NCI-H2029 treated with DMSO at 0.1 percent for 48 hours (cell line): ENCODE measurements at places on chromosomes 16 and 17.

GRCh38 chr16:86392436-86393152, 117.7 kb upstream of the FOXF1 start:
- DNase-seq, result no peak

DNA sequence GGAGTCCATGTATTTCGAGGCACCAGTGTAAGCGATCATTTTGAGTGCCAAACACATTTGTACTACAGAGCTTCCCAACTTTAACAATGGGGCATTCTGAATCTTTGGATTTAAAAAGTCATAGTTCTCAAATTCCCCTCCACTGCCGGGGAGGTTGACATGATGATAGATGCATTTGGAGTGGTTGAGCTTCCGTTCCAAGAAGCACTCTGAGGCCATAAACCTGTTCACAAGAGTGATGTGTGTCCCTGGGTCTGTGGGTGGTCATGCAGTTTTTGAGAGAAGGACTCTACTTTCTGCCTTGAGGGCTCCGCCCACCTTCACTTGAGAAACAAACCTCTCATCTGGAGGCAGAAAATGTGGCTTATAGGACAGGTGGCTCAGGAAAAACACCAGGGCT, 43.7 kb downstream of the IRX5 start:
- DNase-seq, result no peak

GRCh38 chr17:83098241-83099085, 19.1 kb downstream of the METRNL start:
- no peak for DNase-seq

DNA sequence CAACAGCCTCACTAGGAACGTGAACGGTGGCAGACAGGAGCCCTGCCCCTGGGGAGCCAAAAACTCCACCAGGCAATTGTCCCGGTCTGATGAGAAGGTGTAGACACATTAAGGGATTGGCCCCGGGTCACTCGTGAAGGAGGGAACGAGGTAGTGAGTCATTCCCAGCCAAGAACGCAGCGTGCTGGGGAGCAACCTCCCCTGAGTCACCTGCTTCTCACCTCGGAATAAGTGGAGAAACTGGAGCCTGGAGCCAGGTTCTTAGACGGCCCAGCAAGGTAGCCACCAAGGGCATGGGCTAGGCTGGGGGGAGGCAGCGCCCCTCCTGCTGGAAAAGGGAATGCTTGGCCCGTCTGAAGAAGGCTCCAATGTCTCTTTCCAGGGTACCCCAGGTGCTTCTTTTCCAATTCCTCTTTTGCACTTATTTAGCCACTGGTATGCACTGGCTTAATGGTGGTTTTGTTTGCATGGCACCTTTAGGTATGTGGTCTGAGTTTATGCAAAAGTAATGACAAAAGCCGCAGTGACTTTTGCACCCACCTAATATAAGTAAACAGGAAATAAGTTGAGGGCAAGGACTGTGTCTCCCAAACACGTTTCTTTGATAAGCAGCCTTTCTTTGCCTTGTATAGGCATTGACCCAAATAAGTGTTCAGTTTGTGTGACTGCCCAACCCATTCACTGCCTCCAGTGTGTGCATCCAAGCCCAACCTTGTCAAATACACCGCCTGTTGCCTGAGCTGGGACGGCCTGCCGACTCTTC, 1.8 kb upstream of the HELZ start:
- no peak for DNase-seq

DNA sequence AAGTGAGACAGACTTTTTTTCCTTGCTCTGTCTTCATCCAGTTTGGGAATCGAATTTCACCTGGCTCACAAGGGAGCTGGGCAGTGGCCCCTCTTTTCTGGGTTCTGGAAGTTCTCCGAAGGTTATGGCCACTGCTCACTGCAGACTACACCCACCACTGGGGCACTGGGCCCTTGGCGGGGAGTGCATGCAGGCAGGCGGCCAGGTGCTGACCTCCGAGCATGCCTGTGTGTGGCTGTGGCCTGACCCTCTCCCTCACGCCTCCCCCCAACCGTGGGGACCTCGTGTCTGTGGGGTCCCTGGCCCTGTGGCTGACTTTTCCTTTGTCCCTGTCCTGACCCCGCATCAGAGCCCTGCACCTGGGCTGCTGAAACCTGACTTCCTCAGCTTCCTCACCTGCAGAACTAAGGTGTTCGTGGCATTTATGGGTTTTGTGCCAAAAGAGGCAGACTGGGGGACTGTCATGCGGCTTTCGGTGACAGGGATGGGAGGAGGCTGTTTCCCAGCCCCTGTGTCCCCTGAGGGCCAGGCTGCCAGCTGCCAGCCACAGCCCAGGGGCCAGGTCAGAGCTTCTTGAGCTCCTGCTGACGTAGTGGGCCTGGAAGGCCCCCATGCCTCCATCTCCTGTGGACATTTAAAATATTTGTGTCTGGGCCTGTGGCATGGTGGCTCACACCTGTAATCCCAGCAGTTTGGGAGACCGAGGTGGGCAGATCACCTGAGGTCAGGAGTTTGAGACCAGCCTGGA, 21.4 kb downstream of the ASPSCR1 start:
- no peak for DNase-seq

GRCh38 chr17:80005360-80006338, 30.0 kb downstream of the TBC1D16 start:
- peak; percentile 22 for DNase-seq

DNA sequence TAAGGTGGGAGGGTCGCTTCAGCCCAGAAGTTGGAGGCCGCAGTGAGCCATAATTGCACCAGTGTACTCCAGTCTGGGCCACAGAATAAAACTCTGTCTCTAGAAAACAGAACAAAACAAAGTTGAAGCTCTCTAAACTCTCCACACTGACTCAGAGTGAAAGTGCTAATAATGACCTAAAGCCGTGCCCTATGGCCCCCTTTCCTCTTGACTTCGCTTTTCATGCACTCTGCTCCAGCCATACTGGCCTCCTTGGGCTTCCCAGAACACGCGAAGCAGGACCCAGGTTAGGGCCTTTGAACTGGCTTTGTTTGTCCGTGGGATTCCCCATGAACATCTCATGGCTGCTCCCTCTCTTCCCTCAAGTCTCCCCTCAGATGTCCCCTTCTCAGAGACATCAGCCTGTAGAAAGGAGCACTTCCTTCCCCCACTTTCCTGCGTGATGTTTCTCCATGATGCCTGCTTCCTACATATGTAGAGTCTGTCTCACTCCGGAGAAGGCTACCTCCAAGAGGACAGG, 18.6 kb upstream of the SPN start:
- no peak for DNase-seq

- no peak for DNase-seq
These were observed 27.4 kb downstream of the CEP95 start for GRCh38 chr17:64534187-64534586.

- no peak for DNase-seq
These were observed 14.8 kb upstream of the MTMR4 start for GRCh38 chr17:58529275-58529674.

GRCh38 chr17:72600934-72601333, 480.1 kb downstream of the SOX9 start:
- no peak for DNase-seq

DNA sequence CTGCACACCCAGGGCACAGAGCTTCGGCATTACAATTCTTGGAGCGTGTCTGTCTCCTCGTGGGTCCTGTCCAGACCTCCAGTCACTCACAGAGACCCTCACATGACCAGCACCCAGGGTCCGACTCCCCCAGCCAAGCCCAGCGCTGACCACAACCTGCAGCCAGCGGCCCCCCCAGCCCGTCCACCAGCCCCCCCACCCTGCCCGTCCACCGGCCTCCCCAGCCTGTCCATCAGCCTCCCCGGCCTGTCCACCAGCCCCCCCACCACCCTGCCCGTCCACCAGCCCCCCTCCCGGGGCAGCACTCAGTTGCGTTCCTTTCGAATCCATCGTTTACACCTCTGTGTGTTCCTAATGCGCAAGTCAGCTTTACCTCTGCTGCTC, 5.8 kb downstream of the SECTM1 start:
- no peak for DNase-seq

DNA sequence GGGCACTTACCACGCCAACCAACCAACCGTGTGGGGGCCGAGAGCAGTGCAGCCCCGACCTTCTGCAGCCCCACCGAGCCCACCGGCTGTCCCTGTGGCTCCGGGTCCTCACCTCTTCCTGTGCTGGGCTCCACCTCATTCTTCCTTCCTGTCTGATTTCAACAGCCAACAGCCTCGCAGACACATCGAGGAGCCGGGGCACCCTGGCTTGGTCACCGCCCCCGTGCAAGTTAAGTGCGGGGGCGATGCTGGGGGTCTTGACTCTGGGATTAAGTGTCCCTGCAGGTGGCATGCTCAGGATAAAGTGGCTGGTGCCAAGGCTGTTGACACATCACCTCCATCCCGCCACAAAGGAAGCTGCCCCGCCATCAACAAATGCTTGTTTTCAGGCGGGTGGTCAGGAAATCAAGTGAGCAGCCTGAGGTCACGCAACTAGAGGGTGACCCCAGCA, at the start of gene NLRC3:
NLRC3 (minus strand) TSS at position 102 of the 451 bp plus-strand sequence. CDS start 12,367 bp downstream, outside the sequence.
- DNase-seq, result no peak

DNA sequence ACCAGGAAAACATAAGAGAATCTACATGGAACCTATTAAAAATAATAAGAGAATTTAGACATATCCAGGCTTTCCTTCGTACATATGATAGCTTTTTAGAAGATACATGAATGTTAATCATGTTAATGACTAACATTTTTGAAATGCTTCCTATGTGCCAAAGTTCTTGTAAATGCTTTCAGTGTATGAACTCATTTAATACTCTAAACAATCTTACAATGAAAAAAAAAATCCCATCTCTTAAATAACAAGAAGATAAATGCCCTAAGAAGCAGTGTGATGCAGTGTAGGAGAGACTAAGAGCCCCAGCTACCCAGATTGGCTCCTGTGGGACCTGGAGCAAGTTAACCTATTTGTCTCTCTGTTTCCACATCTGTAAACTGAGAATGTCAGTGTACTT, 220.4 kb upstream of the MYOCD start:
- no peak for DNase-seq

GRCh38 chr17:50482516-50482915, 3.9 kb downstream of the RSAD1 start:
- peak; percentile 83 for DNase-seq

DNA sequence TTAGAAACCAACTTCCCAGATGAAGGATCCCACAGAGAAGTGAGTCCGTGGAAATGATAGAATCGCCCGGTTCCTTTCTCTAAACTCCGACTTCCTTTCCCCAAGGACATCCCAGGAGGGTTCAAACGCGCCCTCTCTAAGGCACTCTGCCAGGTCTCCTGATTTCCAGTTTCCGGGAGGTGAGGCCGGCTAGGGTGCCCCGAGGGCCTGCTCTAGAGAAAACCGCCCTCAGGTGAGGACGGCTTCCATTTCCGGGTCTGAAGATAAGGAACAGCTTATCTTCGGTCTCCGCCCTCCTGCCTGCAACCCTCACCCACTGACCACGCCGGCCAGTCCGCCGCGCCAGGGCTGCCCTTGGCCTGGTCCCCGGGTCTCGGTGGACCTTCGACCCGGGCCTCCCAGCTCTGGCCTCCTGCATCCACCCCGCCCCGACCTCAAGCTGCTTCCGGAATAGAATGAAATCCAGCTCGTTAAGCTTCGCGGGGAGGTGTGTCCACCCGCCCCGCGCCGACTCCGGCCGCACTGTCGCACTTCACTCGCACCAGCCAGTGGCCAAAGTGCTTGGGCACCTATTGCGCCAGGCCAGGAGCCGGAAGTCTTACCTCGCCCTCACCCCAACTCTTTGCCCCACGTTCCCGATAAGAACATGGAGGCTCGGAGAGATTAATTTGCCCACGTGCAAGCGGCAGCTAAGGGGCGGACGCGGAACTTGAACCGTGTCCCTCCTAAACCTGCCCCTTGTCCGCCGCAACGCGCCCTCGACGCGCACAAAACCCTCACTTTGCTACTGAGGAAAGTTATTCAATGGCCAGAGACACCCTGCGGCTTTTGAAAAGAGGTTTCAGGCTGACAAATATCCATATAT, 836 bp upstream of the MMP15 start:
- DNase-seq, result no peak

GRCh38 chr17:69962436-69962995, 112.5 kb upstream of the KCNJ16 start:
- DNase-seq, result no peak

DNA sequence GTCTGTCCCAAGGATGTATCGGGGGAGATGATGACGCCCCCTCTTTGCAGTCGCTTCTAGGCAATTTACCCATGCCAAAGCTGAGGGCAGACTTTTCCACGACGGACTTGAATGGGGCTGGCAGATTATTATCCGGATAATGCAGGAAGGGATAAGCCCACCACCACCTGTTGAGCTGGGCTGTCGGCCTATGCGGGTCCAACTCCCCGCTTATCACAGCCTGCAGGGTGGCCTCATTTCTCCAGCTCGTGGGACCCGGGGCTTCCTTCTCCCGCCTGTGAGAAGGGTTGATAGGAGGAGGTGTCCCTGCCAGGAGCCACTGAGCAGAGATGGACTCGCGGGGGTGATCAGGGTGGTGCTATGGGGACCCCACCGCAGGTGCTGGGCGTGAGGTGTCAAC, 559 bp downstream of the CACNG5 start:
- DNase-seq, result no peak

- no peak for DNase-seq
These were observed 6.3 kb downstream of the SLC6A2 start for GRCh38 chr16:55661941-55662643.

GRCh38 chr16:65066651-65067050, 55.2 kb downstream of the CDH11 start:
- DNase-seq, result no peak

DNA sequence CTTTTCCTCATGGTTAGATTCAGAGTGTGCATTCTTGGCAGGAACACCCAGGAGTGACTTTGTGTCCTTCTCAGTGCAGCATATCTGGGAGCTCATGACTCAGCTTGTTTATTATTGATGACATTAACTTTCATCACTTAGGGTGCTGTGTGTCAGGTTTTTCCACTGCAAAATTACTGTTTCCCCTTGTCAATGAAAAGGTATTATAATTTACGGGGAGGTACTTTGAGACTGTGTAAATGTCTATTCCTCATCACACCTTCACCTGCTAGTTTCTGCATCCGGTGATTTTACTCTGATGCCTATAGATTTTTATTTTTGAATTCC, 50.5 kb downstream of the WWP2 start:
- no peak for DNase-seq

GRCh38 chr17:2683912-2684311, 27.7 kb downstream of the CLUH start:
- DNase-seq, result no peak

DNA sequence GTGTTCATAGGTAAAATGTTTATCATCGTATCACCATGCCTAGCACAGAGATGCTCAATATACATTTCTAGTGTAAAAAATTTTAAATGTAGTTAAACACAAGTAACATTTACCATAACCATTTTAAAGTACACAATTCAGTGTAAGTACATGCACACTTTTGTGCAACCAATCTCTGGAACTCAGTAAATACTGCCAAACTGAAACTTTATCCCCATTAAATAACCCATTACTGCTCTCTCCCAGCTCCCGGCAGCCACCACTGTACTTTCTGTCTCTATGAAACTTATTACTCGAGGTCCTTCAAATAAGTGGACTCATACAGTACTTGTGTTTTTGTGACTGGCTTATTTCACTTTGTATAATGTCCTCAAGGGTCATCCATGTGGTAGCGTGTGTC, 29.0 kb downstream of the RMI2 start:
- peak; percentile 47 for DNase-seq

- DNase-seq, result no peak
These were observed 60.1 kb upstream of the NUDT7 start for GRCh38 chr16:77662246-77662645.

GRCh38 chr16:20322696-20323095, 4.6 kb downstream of the GP2 start:
- DNase-seq, result no peak

GRCh38 chr16:85554889-85555718, 58.0 kb upstream of the GSE1 start:
- DNase-seq, result no peak
